Activated CD8-positive, alpha-beta T cell treated with anti-CD3 and anti-CD28 coated beads for 36 hours (primary cell): ENCODE measurements at places on chromosomes 6 and 20. TPM values are rescaled to one million over a fixed set of nuclear protein-coding genes. Genes with fewer than 3 reads are reported as not detected.

PDYN gene
- not detected for total RNA-seq

SLC4A11 gene
- total RNA-seq: 1.8 TPM

CCM2L gene
- total RNA-seq: not detected

MAD2L1BP gene
- 31.7 TPM for total RNA-seq

DNA sequence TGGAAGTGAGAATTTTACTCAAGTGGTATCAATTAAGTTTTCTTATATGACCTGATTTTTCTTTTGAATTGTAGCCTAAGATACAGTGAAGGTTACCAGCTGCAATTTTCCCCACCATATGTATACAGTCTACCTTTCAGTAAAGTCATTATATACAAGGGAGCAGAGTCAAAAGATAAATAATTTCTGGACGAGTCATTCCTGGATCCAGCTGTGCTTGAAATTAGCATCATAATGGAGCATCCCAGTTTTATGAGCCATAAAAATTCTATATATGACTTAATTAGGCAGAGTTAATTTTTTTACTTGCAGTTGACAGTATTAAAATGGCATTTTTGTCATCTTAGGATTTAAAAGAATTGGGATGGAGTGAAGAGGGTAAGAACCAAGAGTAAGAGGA is 1008.4 kb downstream of the PHF3 start:
- no peaks in the 10 kb centered on the region for H3K27me3 ChIP-seq
- no peak overlapping the region for H3K4me3 ChIP-seq
- DNase-seq: no peak
- H3K27ac ChIP-seq: no peak overlapping the region
- H3K4me1 ChIP-seq: no peaks in the 10 kb centered on the region

GRCh38 chr6:16553531-16553930 is 207.7 kb downstream of the ATXN1 start:
- H3K27ac ChIP-seq: no peak overlapping the region
- H3K27me3 ChIP-seq: no peaks in the 10 kb centered on the region
- peaks cover 12% of the 10 kb centered on the region for H3K36me3 ChIP-seq
- no peak overlapping the region for H3K4me3 ChIP-seq
